ENCODE measurements at places on chromosomes 12 and 14.

DNA sequence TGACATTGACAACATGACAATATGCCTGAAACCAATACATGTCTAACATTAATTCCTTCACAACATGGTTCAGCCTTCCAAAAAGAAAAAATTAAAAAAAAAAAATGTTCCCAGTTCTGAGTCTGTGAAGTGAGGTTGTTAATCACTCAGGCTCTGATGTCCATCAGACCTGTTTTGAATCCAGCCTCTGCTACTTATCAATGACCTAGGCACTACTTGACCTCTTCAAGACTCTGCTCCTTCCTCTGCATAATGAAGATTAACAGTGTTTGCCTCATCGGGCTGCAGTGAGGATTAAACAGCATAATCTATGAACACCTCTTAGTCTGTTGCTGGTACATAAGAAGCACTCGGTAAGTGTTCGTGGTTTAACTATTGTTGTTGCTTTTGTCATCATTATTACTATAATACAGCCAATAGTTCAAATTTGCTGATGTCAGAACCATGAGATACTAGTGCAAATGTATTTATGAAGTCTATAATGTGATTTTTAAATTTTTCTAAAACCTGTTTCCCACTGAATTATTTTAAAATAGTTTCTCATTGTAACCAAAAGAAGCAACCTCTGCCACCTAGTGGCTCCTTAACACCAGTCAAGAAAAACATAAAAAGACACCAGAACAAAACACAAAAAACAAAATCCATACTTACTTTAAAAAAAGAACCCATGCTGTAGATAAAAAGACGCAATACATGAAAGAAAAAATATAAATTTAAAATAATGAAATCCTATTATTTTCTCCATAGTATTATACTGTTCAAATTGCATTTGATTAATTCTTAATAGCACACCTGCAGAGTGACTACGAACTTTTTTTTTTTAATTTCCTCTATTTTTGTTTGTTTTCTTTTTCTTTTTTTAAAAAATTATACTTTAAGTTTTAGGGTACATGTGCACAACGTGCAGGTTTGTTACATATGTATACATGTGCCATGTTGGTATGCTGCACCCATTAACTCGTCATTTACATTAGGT, 20.3 kb upstream of the TMX1 start:
- peak; percentile 14 for DNase-seq

DNA sequence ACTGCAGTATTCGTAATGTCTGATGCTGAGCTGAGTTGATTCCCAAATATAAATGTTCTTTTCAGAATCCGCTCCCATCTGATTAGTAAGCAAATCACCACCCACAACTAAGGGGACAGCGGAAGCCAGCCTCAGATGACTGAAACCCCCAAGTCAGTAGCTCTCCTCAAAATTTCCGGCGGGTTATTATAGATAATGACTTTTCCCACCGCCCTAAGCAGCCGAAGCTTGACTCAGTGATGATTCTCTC, 469 bp upstream of the LRFN5 start:
- DNase-seq = no peak

GRCh38 chr14:70947739-70948138, 40.5 kb downstream of the PCNX1 start:
- no peak for DNase-seq

DNA sequence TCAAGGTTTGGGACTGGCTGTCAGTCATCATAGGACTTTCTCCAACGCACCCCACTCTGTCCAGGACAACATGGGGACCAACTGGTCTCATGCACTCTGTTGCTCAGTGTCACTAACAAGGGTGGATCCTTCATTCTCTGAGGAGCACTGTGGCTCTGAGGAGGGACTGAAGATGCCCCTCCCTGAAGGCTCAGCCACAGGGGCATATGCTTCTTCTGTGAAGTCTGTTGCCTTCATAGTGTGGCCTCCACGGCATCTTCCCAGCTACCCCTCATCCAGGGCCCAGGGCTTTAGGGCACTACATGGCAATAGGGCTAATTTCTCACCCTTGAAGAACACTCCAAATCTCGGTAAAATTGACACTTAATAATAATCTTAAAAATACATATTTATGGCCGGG, 14.3 kb upstream of the IFI27L2 start:
- DNase-seq = no peak

DNA sequence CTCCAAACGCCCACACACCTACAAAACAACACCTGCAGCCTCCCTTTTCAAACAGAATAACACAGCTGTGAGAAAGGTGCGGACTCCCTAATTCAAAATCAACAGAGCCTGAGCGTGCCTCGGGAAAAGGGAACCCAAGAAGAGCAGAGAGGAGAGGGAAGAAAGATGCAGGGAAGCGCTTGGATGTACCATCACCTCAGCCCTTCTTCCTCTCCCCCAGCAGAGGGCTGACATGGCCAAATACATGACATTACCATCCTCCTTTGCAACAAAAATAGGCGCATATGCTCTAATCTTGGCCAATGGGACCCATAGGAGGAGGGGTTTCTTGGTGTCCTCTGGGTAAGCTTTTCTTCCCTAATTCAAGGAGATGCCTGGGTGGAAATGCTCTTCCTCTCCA, 78.0 kb downstream of the CPSF2 start:
- no peak for DNase-seq

DNA sequence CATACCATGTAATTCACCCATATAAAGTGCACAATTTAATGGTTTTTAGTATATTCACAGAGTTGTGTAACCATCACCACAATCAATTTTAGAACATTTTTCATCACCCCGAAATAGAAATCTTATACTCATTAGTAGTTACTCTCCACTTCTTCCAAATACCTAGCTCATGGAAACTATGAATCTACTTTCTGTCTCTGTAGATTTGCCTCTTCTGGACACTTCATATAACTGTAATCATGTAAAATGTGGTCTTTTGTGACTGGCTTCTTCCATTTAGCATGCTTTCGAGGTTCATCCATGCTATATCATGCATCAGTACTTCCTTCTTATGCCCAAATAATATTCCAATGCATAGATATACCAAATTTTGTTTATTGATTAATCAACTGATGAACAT, 10.8 kb downstream of the DNAI7 start:
- no peak for DNase-seq

GRCh38 chr12:90030726-90031125, 322.1 kb upstream of the ATP2B1 start:
- DNase-seq = no peak

DNA sequence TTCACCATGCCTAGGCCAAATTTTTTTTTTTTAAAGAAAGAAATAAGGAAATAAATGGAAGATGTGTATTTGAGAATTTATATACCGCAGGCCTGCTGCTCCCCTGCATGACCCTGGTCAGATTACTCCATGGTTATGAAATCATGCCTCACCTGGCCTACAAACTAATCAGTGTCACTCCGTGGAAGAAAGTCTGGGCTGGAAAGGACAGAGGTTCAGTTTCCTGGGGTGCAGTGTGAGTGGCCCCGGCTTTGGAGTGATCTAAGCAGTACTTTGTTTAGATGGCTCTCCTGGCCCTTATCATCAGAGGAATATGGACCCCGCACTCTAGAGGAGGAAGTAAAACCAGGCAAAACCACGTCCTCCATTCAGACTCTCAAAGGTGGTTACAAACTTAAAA, 9.6 kb downstream of the APOBEC1 start:
- DNase-seq = no peak

- no peak for DNase-seq
Observed at GRCh38 chr14:73463411-73463810, 5.1 kb upstream of the NUMB start.

DNA sequence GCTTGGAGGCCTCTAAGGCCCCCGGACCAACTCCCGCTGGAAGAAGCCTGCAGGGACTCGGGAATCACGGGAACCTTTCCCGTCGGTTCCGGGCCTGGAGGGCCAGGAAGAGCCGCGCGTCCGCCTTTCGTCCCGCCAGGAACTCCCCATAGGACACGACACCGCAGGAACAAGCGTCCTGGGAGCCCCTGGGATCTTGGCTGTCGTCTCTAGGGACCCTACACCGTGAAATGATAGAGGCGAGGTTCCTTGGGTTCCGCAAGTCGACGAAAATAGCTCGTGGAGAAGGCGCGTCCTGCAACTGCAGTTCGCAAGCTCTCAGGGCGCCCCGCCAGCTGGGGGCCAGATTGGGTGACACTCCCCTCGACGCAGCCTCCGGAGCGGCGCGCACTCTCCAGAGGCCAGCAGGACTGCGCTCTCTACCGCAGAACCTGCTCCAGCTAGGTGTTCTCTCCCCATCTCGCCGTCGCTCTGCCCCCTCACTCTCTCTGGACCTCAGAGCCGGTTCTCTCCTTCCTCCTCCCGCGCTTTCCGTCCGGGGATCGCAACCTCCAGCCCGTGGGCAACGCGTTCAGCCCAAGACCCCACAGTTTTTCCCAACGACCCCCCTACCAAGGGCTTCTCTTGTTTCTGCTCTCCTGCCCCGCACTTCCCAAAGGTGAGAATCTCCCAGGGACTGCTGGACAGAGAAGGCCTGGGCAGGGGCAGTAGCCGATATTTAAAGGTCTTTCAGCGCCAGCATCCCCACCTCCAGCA, 776 bp downstream of the BMP4 start:
- DNase-seq = peak; percentile 53

- DNase-seq = peak; percentile 13
Observed at GRCh38 chr12:105960319-105961083, 178.3 kb downstream of the NUAK1 start.

All from LoVo (cell line).